BE2C (cell line): ENCODE measurements at places on chromosomes 5 and 9.

DNA sequence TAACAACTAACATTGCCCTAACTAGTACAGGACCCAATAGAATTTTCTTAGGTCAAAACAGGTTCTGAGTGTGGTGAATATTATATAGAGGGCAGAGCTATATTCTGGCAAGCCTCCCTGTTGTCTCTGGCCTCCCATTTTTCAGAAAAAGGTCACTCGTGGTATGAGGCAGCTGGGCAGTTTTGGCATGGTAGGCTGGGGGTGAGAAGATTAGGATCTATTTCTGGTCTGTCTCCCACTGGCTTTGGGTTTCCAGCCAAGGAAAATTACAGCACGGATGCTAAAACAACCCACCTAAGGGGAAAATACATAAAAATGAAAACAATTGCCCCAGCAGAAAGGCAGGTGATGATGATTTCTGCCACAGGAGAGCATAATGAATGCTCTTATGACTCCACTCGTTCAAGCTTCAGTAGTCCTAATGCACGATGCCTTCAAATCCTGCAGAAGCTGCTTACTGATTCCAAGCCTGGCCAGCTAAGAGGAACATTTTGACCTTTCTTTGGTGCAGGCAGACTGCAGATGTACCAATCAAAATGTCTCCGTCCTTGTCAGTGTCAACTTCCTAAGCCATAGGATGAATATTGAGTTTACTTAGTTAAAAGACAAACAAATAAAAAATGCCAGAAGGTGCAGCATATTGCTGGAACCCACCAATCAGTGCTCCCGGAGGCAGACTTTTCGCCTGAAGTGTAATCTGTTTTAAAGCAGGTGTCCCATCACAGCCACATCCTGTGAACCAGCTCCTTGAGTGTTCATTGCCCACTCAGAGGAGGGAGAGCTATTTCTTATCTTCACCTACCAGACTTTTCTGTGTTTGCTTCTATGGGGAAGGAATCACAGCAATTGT is 435.4 kb downstream of the ZSWIM6 start:
- DNase-seq, result no peak

DNA sequence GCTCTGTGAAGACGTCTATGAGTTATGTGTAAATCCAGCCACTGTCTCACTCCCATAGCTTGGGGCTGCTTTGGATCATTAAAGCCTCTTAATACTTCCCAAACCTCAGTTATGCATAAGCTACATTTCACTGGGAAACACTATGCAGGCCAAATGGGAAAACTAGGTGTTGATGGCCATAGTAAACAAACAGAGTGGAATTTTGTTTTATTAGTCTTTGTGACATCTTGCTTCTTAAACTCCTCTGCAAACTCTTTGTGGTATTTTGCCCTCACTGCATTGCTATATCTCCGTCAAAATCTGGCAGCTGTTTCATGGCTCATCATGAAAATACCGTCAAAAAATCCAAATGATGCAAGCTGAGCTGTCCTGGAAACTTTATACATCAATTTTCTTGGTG is 167.2 kb upstream of the HMHB1 start:
- DNase-seq, result no peak

GRCh38 chr5:77843570-77844372 is 67.6 kb upstream of the TBCA start:
- DNase-seq, result no peak

DNA sequence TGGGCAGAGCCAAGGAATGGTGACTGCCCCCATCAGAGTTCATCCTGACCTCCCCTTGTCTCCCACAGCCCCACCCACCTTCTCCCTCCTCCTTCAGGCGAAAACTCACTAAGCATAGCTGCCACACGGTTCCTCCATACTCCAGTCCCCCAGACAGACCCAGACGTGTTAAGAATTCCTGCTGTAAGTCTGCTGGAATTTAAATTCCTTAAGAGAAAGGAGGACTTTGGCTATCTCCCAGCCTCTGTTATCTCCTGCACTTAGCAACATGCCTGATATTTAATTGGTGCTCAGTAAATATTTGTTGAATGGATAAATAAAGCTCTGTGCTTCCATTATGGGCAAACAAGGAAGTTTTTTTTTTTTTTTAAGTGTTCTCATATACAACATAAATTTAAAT is 213.7 kb downstream of the RFK start:
- no peak for DNase-seq

DNA sequence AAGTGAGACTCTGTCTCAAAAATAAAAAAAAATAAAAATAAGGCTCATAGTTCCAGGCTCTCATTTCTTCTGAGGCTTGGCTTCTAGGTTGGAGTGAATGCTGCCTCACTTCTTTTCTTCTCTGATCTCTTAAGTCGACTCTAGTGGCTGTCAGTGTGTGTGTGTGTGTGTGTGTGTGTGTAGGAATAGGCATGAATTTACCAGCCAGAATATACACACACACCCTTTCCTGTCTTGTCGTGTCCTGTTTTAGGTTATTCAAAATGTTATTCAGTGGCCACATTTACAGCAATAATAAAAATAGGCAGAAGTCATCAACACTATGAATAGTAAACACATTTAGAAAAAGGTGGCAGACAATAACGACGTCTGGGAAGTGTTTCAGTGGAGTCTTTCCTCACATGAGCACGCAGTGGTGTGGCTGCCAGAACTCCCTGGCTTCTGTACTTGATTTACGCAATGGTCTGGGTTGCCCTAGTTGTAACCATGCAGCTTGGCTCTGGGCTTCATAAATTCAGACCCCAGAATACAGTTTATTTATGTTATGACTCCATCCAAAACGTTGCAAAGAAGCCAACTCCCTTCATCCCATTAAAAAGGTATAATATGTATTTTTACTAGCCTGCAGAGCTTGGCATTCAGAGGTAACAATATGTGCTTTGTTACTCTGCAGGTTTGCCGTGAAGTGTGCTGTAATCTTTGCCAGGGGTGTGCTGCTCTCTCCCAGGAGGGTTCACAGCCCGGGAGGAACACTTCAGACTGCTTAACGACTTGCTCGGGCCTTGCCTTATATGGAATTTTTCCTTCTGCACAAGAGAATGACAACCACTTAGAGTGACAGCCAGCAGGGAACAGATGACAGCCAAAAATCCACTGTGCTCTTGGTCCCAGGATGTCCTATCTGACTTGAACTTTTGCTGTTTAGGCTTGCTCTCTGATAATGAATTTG is 34.4 kb upstream of the PALM2AKAP2 start:
- no peak for DNase-seq

- no peak for DNase-seq
Observed at GRCh38 chr5:78501411-78502352, 141.3 kb downstream of the SCAMP1 start.

GRCh38 chr5:69042500-69042899 is 51.3 kb upstream of the SLC30A5 start:
- no peak for DNase-seq

GRCh38 chr5:138115254-138115653 is 24.0 kb downstream of the NME5 start:
- no peak for DNase-seq

DNA sequence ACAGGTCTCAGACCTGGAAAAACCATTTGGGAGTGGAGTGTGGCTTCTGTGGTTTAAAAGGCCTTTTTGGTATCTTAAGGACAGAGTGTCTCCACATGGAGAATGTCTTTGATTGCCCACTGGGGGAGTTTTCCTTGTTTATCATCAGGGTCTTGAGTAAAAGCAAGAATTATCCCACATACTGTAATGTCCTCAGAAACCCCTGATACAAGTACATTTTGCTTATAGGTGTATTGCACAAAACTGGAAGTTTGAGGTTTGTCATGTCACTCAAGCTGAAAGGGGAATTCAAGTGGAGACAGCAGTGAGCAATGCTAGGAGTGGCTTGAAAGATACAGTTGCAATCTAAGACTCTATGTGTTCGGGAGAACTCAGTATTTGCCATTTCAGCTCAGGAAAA is 62.7 kb upstream of the GRAMD2B start:
- no peak for DNase-seq

DNA sequence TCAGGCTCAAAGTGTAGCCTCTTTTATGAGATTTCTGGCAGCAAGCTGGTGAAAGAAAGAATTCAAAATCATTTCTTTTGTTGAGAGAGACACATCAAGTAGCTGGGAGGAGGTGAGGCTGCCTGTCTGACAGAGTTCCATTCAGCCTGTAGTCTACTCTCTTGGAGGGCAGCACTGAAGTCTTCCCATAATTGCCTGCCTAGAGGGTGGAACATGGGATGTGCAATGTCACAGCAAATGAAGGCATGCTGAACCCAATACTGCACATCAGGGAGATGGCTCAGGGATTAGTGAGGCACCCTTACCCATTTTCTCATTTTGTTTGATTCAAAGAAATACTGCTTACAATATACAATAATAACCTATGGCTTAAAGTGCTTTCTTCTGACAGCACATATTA is 475.7 kb downstream of the TMEM232 start:
- no peak for DNase-seq

- no peak for DNase-seq
Observed at GRCh38 chr5:14183187-14183939, 40.2 kb downstream of the TRIO start.

GRCh38 chr5:2919310-2920018 is 168.0 kb upstream of the IRX2 start:
- DNase-seq, result no peak

DNA sequence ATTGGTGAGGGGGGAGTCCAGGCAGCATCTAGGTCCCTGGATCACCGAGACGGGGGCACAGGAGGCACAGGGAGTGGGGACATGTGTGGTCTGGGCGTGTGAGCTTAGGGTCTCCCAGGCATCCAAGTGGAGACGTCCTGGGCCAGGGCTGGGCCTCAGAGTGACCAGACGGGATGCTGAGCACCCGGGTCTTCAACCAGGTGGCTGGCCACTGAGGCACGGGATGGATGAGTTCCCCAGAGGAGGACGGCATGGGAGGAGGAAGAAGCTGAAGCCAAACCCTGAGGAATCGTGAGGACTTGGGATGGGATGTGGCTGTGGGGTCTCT is 88.0 kb downstream of the LMX1B start:
- DNase-seq, result no peak

DNA sequence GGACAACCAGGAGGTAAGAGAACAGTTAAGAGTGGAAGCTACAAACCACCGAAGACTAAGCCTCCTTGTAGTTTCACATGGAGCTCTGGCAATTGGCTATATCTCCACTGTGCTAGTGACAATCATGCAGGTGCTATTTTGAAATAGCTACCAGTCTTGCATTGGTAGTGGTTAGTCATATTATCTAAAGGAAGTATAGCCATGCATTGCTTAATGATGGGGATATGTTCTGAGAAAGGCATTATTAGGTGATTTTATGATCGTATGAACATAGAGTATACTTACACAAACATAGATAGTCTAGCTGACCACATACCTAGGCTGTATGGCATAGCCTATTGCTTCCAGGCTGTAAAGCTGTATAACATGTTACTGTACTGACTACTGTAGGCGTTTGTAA is 28.4 kb downstream of the HSDL2 start:
- DNase-seq, result no peak

DNA sequence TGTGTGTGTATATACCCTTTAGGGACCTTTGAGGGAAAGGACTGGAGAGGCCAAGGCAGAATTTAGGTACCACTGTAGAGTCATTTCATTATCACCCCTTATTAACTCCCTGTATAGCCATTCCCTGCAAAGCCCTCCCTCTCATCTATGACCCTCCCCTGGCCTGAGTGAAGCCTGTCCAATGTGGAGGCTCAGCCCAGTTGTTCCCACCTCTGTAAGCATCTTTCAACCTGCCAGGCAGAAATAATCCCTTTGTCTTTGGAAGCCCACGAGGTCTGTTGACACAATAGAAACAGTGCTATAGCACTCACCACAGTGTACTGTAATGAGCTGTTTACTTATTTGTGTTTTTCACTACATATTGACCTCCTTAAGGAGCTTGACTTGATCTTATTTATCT is 88.5 kb upstream of the SEMA6A start:
- no peak for DNase-seq

DNA sequence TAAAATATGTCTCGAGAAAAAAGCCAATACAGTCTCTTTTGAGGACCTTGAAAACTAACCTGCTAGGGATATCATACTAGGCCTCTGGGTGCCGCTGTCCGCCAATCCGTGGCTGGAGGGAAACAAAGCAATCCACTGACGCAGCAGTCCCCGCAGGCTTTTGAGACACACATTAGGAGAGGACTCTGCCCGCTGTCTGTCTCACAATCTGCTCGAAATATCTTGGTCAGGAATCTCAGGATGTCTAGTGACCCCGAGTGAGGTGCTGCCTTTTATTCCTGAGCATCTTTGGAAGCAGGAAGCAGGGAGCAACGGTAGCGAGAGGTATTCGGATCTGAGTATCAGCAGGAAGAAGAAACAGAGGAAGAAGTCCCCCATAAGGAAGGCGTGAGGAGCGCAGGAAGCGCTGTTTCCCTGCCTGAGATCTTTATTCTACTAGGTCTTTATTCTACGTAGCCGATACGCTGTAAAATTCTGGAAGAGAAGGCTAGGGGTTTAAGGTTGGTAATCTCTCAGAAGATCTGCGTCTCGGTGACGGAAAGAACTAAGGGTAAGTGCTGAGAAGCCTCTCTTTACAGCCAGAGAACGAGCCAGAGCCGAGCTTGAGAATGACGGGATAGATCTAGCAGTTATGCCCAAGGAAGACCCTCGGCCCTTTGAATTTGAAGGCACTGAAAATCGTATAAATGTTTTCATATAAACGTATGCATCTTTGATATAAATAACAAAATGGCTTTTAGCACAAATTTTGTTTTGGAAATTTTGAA is 4.0 kb upstream of the PCDHGA1 start:
- DNase-seq, result peak; percentile 43

- DNase-seq, result no peak
Observed at GRCh38 chr9:131181091-131181681, 55.8 kb downstream of the NUP214 start.

- DNase-seq, result peak; percentile 41
Observed at GRCh38 chr9:33166231-33167083, 679 bp downstream of the B4GALT1 start.

GRCh38 chr9:107176436-107177151 is 106.5 kb upstream of the RAD23B start:
- peak; percentile 98 for DNase-seq

DNA sequence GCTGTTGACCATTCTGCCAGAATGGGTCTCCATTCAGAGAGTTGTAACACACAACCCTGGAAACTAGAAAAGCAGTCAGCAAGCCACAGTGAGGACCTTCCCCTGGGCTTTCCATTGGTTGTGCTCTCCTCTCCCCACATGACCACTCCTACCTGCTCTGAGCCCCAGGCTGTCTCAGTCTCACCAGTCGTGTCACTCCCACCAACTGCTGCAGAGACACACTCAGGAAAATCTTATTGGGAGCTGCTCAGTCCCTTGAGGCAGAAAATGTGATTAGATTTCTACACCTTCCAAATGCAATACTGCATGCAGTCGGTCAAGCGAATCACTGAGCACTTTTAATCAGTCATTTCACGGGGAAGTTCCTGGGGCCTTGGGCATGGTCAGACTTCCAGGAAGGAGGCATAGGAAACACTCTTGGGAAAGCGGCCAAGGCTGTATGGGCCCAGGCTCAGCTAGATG is 284.2 kb upstream of the NMUR2 start:
- DNase-seq, result no peak

- peak; percentile 77 for DNase-seq
Observed at GRCh38 chr9:14057368-14058324, 256.3 kb downstream of the NFIB start.

GRCh38 chr5:130963798-130964197 is 201.3 kb downstream of the HINT1 start:
- no peak for DNase-seq
